ENCODE measurements at places on chromosomes 7 and 10.

- peak; percentile 72 for DNase-seq
Measured at GRCh38 chr7:140326116-140326928, 72.0 kb downstream of the SLC37A3 start.

- DNase-seq: no peak
Measured at GRCh38 chr10:2214092-2214491, 476.8 kb upstream of the ADARB2 start.

DNA sequence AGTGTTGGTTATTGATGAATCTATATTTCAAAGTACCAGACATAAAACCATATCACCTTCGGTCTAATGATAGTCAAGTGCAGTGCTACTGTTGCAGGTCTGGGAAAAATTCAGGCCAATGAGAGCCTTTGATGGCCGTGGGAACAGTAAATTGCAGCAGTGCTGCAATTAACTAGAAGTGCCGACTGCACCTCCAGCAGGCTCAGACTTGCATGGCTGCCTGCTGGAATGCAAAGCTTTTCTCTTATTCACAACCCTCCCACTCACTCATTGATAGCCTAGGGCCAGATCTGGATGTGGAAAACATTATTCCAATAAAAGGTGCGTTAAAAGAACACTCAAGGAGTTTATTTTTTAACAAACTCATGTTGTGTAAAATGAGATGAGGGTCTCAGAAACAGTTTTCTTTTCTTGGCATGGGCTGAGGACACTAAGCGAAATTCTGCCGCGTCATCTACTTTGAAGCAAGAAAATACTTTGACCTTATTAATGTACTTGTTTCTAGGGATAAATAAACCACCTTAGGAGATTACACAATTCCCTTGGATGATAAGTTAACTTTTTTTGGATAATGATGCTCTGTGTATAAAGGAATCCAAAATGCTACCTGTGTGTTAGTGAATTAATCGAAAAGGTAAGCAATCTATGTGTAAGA, 17.1 kb downstream of the PLXDC2 start:
- DNase-seq: peak; percentile 48

GRCh38 chr10:75062506-75063299, 48.8 kb upstream of the SAMD8 start:
- no peak for DNase-seq

Data from GM23338 (cell line).